COLO829 (cell line): ENCODE measurements at places on chromosomes 13 and 19.

DNA sequence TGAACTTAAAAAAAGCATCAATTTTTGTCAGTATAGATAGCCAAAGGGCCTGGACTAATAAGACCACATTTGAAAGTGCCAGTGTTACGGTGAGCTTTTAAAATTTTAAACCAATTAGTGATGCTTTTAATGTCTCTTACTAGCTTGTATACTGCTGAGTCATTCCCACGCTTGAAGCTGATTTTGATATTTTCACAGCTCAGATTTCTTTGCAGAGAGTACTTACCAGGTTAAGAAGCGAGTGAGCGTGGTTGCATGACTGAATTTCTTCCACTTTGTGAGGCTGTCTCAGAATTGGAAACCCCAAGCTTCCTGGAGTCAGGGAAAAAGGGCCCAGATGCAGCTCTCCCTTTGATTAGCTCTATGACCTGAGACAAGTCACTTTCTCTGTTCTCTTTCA, 74.5 kb upstream of the NBEA start:
- peak; percentile 3 for DNase-seq

- DNase-seq, result peak; percentile 74
Observed at GRCh38 chr19:38676023-38676877, 28.8 kb downstream of the ACTN4 start.

GRCh38 chr19:35901854-35902661, at the start of gene HCST:
Gene HCST, plus strand, starts transcription at chr19:35902529. Its CDS starts 65 bp downstream, at chr19:35902594.
- DNase-seq, result no peak

DNA sequence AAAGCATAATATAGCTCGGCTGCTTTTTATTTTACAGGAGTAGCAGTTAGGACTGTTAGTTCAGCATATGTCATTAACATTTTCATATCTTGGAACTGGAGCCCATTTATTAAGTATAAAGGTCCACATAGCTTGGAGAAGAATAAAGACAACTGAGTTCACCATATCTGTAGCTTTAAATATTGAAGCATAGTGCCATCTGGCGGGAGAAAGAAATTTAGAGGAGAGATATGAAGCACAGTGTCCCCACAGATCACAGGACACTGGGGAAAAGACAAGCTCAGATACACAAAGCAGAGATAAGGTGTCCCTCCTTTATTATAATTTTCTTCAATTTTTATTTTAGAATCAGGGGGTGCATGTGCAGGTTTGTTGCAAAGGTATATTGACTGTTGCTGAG, 104.7 kb upstream of the FREM2 start:
- DNase-seq, result peak; percentile 48

GRCh38 chr19:18595475-18595874, 6.9 kb downstream of the REX1BD start:
- no peak for DNase-seq

GRCh38 chr19:38361633-38362075, 12.7 kb upstream of the PSMD8 start:
- peak; percentile 64 for DNase-seq

- DNase-seq, result no peak
Observed at GRCh38 chr13:78102741-78103140, 184.1 kb upstream of the EDNRB start.

DNA sequence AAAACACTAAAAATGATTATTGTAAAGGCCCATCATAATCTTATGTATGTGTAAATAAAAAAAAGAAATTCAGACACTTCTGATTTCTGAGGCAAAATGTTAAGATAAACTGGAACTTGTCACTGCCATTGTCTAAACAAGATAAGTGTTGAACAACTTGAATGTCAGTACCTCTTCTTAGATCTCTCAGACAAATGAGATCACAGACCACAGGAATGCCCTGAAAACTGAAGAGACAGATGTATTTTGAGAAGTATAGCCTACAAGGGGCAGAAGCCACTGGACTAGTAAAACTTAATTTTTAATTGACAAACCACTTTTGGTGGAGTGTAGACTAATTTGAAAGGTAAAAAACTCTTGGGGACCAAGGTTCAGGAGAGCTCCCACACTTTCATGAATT, 375.5 kb upstream of the SLITRK5 start:
- no peak for DNase-seq

- no peak for DNase-seq
Observed at GRCh38 chr13:97225533-97225932, 3.4 kb downstream of the MBNL2 start.

- no peak for DNase-seq
Observed at GRCh38 chr13:114140131-114140905, 7.9 kb upstream of the RASA3 start.
